NCI-H2227 treated with DMSO at 0.1 percent for 48 hours (cell line): ENCODE measurements at places on chromosomes 16 and 17.
A peak's percentile ranks its signal among the peaks of the same experiment; 100 is the strongest.

DNA sequence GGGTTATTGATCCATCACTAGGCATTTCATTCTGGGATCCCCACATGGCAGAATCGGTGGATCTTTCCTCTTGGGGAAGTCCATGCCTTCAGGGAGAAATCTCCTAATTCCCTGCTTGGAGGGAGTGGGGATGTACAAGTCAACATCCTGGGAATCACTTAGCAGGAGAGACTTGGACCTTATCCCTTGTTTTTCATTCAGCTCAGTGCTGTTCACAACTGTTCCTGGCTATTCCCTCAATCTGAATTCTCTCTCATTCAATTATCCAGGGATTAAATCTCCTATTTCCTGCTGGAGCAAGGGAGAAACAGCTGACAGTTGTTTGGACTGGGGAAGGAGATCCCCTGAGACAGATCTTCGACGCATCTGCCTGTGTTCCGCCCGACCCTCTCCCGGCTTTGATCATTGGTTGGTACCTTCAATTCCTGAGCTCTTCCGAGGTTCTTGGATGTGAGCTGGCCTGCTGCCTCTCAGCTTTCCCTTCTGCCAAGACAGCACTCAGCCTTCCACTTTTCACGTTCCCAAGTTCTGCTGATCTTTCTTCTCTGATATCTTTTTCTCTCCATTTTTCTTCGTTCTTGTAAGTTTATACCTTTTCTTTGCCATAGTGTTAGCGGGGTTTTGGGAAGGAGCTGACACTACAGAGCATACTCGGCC lies 115.4 kb upstream of the GNAO1 start:
- DNase-seq: no peak

GRCh38 chr16:85435286-85435685 lies 177.8 kb upstream of the GSE1 start:
- DNase-seq: no peak

GRCh38 chr16:78227855-78228254 lies 128.4 kb downstream of the WWOX start:
- no peak for DNase-seq

GRCh38 chr16:22628994-22629393 lies 118.3 kb downstream of the NPIPB5 start:
- no peak for DNase-seq

DNA sequence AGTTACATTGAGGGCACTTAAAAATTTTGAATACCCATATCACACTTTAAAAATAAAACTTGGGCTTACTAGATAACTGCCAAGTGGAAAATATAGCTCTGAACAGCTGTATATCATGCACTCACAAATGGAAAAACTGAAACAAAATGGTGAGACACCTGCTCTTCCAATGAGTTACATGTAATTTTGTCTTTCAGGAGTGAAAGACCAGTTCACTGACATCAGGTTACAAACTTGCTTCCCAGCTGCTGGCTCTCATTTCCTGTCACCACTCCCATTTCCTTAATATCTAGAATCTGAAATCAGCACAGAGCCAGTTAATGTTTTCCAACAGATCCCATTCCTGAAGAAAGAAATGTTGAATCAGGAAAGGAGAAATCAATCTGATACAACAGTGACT lies 10.8 kb downstream of the CSNK2A2 start:
- DNase-seq: no peak

- no peak for DNase-seq
Observed at GRCh38 chr16:2507052-2507659, 6.6 kb upstream of the ATP6V0C start.

DNA sequence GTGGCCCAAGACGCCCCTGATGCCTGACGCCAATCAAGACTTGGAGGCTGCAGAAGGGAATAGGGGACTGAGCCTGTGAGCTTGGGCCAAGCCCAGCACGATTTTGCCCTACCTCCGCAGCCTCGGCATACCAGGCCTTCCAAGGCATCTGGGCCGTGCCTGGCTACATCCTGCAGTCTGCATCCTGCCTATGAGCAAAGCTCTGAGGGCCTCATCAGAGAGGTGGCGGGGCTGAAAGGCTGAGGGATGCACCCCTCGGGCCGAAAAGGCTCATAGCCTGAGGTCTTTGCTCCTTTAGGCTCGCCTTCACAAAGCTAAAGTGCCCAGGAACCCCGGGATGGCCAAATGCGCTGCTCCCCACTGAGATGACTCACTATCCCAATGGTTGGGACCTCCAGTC lies 2.5 kb downstream of the SEZ6 start:
- DNase-seq: no peak

DNA sequence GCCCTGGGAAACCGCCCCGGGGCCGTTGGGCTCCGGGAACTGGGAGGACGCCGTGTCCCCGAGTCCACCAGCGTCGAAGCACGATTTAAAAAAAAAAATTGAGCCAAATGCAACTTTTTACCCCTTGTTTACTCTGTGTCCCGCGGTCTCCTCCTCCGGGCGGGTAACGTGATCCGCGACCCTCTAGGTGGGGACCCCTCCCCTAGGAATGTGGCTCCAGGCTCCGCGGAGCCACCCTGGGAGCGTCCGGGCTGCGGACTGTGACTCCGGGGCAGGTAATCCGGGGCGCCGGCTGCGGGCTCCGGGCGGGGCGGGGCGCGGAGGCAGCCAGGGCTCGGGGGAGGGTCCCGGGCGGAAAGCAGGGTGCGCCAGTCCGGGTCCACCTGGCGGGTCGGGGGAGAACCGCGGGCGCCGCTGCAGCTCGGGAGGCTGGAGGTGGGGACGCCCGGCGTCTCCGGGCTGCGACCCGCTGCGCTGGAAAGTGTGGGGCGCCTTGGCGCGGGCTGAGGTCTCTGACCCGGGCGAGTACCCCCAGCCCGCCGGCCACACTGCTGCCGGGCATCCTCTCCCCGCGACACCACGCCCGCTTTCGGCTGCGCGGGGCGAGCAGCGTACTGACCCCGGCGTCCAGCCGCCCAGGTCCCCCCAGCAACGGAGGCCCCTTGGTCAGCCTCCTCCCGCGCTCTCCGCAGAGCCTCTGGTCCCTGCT lies 852 bp upstream of the HELZ start:
- DNase-seq: peak; percentile 23

GRCh38 chr16:48041981-48042421 lies 113.8 kb downstream of the ABCC12 start:
- DNase-seq: no peak

DNA sequence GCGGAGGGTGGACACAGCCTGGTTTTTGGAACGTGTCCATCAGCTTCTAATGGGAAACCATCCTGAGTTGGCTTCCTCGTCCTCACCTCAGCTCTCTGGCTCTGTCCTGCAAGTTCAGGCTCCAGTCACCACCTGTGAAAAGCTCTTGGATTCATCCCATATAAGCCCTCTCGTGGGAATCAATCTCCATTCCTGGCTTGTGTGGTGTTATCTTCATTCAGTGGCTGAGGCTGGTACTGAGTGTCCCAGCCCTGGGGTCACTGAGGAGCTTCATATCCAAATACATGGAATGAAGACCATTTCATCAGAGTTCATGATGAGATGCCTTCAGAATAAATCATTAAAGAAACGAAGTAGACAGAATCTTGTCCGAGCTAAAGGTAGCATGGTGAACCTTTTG lies 189.2 kb downstream of the RBFOX1 start:
- DNase-seq: no peak

DNA sequence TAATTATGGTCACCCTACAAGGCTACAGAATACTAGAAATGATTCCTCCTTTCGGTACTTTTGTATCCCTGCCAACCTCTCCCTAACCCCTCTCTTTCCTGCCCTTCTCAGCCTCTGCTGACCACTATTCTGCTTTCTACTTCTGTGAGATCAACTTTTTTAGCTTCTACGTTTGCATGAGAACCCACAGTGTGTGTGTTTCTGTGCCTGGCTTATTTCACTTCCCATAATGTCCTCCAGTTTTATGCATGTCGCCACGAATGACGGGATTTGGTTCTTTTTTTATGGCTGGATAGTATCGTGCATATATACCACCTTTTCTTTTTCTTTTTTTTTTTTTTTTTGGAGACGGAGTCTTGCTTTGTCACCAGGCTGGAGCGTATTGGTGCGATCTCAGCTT lies 92.1 kb downstream of the RAP1GAP2 start:
- no peak for DNase-seq

GRCh38 chr17:54760836-54761235 lies 139.8 kb upstream of the TOM1L1 start:
- no peak for DNase-seq

DNA sequence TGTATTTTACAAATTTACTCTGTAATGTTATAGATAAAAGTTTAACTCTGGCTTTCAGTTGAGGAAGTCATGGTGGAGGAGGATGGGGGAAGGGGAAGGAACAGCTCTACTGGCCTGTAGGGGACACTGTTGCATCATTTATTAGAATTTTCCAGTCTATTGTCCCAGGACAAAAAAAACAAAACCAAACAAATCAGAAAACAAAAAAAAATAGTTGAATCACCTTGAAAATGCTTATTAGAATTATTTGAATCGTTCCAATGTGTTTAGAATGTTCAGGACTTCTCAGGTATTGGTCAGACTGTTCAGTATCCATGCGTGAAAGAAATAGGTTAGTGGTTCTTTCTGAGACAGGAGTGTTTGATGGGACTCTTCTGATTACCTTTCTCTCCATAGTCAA lies 242.0 kb downstream of the FTO start:
- DNase-seq: peak; percentile 39

DNA sequence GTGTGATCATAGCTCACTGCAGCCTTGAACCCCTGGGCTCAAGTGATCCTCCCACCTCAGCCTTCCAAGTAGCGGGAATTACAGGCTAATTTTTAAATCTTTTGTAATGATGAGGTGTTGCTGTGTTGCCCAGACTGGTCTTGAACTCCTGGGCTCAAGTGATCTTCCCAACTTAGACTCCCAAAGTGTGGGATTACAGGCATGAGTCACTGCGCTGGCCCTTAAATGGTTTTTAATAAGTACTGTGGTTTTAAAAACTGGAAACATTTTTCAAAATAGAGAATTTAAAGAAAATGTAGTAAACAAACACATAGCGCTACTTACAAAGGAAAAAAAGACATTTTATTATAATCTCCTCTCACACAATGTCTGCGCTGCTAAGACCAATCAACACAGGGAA lies 32.2 kb downstream of the MARCHF10 start:
- no peak for DNase-seq

GRCh38 chr17:33977729-33978514 lies 277.2 kb upstream of the CCL2 start:
- no peak for DNase-seq

DNA sequence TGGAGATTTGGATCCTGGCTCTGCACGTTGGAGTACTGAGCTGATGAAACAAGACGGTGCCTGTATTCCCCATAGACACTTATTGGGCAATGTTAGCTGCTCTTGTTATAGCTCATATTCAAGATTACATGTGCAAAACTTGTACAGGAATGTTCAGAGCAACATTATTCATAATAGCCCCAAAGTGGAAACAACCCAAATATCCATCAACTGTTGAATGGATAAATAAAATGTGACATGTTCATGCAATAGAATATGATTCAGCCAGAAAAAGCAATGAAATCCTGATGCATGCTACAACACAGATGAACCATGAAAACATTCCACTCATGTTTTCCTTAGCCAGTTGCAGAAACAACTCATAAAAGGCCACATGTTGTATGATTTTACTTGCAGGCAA lies 5.7 kb upstream of the SDR42E1 start:
- no peak for DNase-seq

- DNase-seq: no peak
Observed at GRCh38 chr17:29099527-29099926, 56.6 kb downstream of the PIPOX start.

GRCh38 chr17:60158751-60159478 lies 9.1 kb downstream of the CA4 start:
- no peak for DNase-seq

- peak; percentile 34 for DNase-seq
Observed at GRCh38 chr16:8716592-8716991, 42.2 kb downstream of the ABAT start.
